ENCODE measurements at places on chromosomes 7 and 10. TPM values are rescaled to one million over a fixed set of nuclear protein-coding genes. Genes with fewer than 3 reads are reported as not detected.

GRCh38 chr10:71748671-71749191, 24.6 kb downstream of the VSIR start:
- peak overlapping the region; percentile 67 for H3K4me3 ChIP-seq
- H3K36me3 ChIP-seq: peaks cover 72% of the 10 kb centered on the region
- H3K27ac ChIP-seq: peak overlapping the region; percentile 97
- peaks cover 97% of the 10 kb centered on the region for H3K4me1 ChIP-seq

The TRIM50 gene
- total RNA-seq: not detected

DNA sequence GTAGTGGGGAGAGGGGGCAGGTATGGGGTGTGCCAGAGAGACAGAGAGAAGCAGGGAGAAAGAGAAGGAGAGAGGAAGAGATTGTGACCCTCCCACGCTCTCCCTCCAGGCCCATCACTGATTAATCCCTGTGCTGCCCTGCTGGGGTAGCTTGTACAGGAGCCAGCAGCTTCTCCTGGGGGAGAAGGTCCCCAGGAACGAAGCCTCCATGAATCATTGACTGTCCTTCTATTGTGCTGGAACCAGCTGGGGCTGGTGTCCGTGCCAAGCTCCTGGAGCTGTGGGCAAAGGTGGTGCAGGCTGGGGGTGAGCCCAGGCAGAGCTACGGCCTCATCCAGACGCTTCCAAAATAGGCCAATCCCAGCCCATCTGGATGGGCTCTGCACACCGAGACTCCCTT, 20.9 kb downstream of the AQP1 start:
- H3K27me3 ChIP-seq: peaks cover 2% of the 10 kb centered on the region
- no peak overlapping the region for H3K4me3 ChIP-seq
- no peak for DNase-seq
- no peak overlapping the region for H3K27ac ChIP-seq
- no peaks in the 10 kb centered on the region for H3K36me3 ChIP-seq

DNA sequence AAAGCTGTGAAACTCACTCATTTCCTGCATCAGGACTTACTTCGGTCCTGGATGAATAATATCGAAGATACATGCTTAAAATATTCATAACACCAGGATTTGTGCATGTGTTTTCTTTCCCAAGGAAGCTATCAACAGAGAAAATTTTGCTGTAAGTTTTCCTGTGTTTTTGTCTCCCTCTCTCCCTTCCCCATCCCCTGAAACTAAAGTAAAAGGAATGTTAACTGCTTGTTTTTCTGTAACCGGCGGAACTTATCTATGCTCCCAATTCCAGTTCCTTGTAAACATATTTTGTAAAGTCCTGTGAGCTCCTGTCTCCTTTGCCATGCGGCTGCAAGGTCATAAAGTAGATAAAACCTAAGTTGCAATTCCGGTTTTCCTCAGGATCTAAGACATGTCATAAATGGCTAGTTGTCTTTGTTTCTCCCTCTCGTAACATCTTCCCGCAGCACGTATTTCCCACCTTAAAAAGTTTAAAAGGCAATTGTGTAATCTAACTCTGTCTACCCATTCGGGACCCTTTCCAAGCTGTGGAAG, 79.0 kb upstream of the POM121L12 start:
- no peak overlapping the region for H3K4me3 ChIP-seq
- H3K4me1 ChIP-seq: no peaks in the 10 kb centered on the region
- H3K27me3 ChIP-seq: no peaks in the 10 kb centered on the region
- H3K27ac ChIP-seq: no peak overlapping the region

The ACTL6B gene
- not detected for total RNA-seq

The PNLIPRP2 gene
- not detected for total RNA-seq

DNA sequence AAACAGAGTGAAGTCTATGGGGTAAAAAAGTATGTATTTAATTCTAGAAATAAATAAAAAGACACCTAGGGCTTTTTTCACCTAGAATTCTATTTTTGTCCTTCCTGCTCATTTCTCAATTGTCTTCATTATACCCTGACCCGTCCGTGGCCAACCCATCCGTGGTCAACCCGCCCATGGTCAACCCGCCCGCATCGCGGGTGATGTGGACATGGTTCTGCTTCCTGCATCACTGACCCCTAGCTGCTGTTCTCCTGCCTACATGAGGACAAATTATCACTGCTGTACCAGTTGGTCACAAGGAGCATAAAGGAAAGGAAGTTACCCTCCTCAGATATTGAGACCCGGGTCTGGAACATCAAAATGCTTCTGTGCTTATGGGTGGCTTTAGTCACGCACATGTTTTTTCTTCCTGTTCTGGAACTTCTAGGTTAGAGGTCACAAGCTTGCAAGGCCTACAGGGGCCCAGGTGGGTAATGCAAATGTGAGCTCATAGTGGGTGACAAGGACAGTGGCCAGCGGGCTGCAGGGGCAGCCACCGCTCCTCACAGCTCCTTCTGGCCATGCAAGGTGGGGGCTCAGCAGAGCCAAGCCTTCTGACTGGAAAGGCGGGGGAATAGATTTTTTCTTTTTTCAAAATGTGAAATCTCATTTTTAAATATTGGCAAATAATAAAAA, 15.5 kb downstream of the CAMK2G start:
- peaks cover 61% of the 10 kb centered on the region for H3K36me3 ChIP-seq
- H3K27ac ChIP-seq: peak overlapping the region; percentile 84
- H3K4me3 ChIP-seq: peak overlapping the region; percentile 51
- no peak for DNase-seq
- peaks cover 87% of the 10 kb centered on the region for H3K4me1 ChIP-seq
- H3K27me3 ChIP-seq: no peaks in the 10 kb centered on the region

DNA sequence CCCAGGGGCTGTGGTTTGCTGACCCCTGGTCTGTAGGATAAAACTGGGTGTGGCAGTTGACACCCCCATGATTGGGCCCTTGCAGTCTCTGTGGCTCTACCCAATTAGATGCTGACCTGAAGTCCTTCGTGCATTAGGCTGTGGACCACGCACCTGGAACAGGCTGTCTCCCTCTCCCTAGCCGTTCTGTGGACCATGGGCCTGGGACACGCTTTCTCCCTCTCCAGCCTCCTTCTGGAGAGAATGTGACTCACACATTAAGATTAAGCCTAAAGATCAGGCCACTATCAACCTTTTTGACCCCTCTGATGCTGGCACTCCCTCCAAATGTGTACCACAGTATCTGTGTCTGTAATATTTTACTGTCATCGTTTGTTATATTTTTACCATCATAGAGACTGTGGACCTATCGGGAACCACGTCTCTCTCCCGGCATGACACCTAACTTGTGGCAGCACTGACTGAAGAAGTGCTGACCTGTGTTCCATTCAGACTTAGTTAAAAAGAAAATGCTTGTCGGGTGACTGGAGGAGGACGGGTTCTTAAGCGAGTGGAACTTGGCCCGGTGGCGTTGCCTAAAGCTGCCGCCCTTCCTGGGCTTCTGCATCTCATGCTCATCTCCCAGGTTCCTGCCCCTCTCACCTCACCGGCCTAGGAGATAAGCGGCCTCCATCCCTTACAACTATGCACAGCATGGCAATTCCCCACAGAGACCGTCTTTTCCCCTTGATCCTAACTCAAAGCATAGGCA, 92.8 kb downstream of the WDR37 start:
- H3K27me3 ChIP-seq: peaks cover 12% of the 10 kb centered on the region
- H3K36me3 ChIP-seq: peaks cover 2% of the 10 kb centered on the region

GRCh38 chr10:13816195-13816925, 229.6 kb downstream of the PRPF18 start:
- H3K27ac ChIP-seq: no peak overlapping the region
- no peak for DNase-seq
- no peak overlapping the region for H3K4me3 ChIP-seq
- peaks cover 8% of the 10 kb centered on the region for H3K36me3 ChIP-seq
- H3K4me1 ChIP-seq: peaks cover 17% of the 10 kb centered on the region

DNA sequence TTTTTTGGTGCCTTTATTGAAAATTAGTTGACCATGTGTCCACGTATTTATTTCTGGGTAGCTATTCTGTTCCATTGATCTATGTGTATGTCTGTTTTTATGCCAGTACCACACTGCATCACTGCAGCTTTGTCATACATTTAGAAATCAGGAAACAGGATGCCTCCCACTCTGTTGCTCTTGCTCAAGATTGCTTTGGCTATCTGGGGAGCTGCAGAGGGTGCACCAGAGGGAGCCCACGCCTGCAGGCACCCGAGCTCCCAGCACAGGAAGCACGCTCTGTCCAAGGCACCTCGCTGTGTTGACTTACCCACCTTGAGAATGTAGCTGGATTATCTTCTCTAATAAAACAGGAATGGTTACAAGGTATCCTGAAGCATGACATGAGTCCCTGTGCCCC, 301.7 kb downstream of the TCERG1L start:
- H3K27ac ChIP-seq: no peak overlapping the region
- DNase-seq: no peak
- H3K4me3 ChIP-seq: no peak overlapping the region

The EBF3 gene
- not detected for total RNA-seq

GRCh38 chr10:103545771-103546281, 52.3 kb downstream of the NEURL1 start:
- H3K27me3 ChIP-seq: peaks cover 14% of the 10 kb centered on the region
- no peaks in the 10 kb centered on the region for H3K36me3 ChIP-seq
- H3K4me3 ChIP-seq: no peak overlapping the region
- H3K4me1 ChIP-seq: peaks cover 13% of the 10 kb centered on the region
- DNase-seq: no peak

GRCh38 chr10:102660888-102661657, 16.8 kb downstream of the TRIM8 start:
- DNase-seq: peak; percentile 70
- peaks cover 15% of the 10 kb centered on the region for H3K36me3 ChIP-seq
- H3K4me3 ChIP-seq: peak overlapping the region; percentile 47
- no peaks in the 10 kb centered on the region for H3K27me3 ChIP-seq

DNA sequence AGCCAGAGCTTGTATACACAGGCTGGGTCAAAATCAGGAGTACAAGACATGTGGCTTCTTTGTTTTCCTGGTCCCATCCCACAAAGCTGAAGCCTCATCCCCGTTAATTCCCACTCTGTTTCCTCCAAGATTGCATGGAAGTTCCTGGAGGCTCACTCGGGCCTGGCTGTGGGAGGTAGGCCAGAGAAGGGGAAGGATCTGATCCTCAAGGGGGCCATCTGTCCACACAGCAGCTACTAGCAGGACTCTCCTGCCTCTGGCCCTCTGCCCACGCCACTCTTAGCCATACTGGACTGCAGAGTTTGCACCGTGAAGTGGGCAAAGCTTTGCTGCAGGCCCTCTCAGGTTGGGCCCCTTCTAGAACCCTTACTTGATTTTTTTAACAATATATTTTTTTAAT, 160.6 kb downstream of the FGFR2 start:
- no peaks in the 10 kb centered on the region for H3K4me1 ChIP-seq
- H3K27me3 ChIP-seq: no peaks in the 10 kb centered on the region
- H3K36me3 ChIP-seq: no peaks in the 10 kb centered on the region
- H3K27ac ChIP-seq: no peak overlapping the region

DNA sequence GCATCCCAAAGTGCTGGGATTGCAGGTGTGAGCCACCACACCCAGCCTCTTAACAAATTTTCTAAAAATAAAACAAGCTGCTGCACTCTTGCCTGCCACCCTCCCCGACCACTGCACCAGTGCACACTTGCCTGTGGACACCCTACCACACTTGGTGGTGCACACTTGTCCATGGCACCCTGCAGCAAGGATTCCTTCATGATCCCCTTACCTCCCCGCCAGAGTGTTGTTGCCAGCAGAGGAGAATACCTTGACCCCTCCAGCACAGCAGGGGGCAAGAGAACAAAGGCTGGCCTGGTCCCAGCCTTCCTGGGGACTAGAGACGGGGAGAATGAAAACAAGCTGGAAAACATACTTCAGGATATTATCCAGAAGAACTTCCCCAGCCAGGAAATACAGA, 65.9 kb upstream of the KCND2 start:
- no peaks in the 10 kb centered on the region for H3K4me1 ChIP-seq
- H3K27me3 ChIP-seq: no peaks in the 10 kb centered on the region
- H3K27ac ChIP-seq: no peak overlapping the region
- H3K4me3 ChIP-seq: no peak overlapping the region
- H3K36me3 ChIP-seq: no peaks in the 10 kb centered on the region

The GJD4 gene
- not detected for total RNA-seq

DNA sequence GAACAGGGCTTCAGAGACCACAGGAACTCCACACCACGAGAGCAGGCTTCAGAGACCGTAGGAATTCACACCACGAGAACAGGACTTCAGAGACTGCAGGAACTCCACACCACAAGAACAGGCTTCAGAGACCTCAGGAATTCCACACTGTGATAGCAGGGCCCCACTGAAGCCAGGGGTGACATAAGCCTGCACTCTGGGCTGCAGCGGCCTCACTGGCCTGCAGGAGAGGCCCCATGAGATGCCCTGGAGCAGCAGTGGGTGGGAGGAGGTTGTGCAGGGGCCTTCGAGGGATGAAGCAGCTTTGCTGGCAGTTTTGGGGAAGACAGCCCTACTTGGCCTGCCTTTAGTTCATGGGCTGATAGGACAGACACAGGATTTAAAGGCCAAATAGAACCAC, 614.7 kb downstream of the PTPRN2 start:
- H3K27me3 ChIP-seq: no peaks in the 10 kb centered on the region
- no peak for DNase-seq
- no peak overlapping the region for H3K4me3 ChIP-seq
- no peak overlapping the region for H3K27ac ChIP-seq
- H3K4me1 ChIP-seq: no peaks in the 10 kb centered on the region

DNA sequence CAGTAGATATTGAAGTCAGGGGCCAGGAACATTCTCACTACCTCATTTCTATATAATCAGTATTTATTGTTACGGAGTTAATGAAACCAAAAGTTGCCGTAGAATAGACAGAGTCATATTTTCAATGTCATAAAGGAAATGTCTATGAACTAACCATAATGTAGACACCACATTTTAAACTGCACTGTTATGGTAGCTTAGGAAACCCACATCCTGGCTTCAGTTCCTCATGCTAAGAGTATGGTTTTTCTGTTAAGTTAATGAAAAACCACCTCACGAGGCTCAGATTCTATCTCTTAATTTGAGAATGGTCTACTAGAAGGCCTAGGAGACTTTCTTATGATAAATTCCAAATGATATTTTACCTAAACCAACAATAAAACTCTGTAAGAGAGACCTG, 166.5 kb downstream of the TMEM26 start:
- peak overlapping the region; percentile 65 for H3K27ac ChIP-seq
- peak overlapping the region; percentile 48 for H3K4me3 ChIP-seq
- H3K36me3 ChIP-seq: peaks cover 11% of the 10 kb centered on the region
- peaks cover 9% of the 10 kb centered on the region for H3K27me3 ChIP-seq

Measured in activated CD4-positive, alpha-beta T cell treated with anti-CD3 and anti-CD28 coated beads, Interleukin-2, amount 10 ng/mL, durations not matched to agents 7 days and 5 days (primary cell).